ENCODE measurements at places on chromosomes 6 and 20.

GRCh38 chr20:49091762-49092161 lies 45.6 kb downstream of the CSE1L start:
- DNase-seq, result no peak

DNA sequence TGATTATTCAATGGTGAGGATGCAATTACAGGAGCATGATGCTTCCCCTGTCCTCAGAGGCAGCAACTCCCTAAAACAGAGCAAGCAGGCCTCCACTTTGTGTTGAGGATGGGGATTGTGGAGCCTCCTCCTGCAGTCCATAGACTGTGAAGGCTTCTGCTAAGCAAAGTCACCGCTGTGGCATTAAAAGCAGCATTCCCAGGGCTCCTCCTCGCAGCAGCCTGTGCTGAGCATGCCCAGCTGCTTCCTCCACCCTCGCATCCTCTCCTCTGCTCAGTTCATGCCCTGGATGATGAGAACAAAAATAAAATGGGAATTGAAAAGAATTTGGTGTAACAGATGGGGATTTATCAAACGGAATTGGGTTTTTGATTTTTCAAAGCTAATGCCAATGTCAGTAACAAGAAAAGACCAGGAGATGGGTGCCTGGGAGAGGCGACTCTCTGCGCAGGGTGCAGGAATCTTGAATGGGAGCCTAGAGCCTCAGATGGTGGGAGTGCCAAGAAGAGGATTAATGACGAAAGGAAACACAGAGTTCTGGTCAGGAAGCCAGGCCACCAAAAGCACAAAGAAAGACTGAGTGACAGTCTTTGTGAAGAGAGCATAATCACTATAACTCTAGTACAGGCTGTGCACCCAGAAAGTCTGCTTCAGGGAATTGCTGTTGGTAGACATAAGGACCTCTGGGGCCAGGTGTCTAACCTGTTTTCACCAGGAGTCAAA lies 347.6 kb downstream of the TPBG start:
- no peak for DNase-seq

DNA sequence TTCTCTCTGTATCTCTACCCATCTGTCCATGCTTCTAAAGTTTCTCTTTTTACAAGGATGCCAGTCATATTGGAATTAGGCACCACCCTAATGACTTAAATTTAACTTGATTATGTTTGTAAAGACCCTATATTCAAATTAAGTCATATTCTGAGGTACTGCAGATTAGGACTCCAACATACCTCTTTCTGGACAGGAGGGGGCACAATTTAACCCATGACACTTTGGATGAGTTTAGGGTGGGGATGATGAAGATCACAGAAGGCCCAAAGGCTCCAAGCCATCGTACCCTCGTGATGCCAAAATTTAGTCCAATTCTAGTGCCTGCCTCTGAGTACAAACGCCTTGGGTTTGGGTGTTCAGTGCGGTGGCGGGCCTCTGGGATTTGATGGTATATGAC lies 15.0 kb upstream of the NKX2-2 start:
- no peak for DNase-seq

GRCh38 chr6:29816030-29816429 lies 11.6 kb upstream of the HLA-G start:
- no peak for DNase-seq

GRCh38 chr6:74742793-74743508 lies 462.9 kb downstream of the COL12A1 start:
- DNase-seq, result no peak

DNA sequence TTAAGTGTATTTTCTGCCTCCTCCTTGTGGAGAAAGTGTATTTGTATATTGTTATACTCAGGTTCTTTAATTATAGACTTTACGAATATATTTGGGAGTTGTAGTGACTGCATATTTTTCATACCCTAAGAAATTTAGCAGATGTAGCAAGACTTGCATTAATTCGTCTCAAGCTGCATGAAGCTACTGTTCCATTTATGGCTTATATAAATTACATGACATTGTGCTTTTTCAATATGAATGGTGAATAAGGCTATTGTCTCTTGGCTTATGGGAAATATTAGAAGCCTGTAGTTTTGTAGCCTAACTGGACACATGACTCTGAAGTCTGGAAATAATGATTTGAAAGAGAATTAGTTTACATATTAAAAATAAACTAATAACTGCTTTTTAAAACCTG lies 2.4 kb downstream of the ADGRG6 start:
- DNase-seq, result no peak

GRCh38 chr6:159312206-159312605 lies 143.0 kb downstream of the FNDC1 start:
- DNase-seq, result no peak
